RPMI7951 (cell line): ENCODE measurements at places on chromosomes 6 and 20. TPM values are rescaled to one million over a fixed set of nuclear protein-coding genes. Genes with fewer than 3 reads are reported as not detected.
A peak's percentile ranks its signal among the peaks of the same experiment; 100 is the strongest.

DNA sequence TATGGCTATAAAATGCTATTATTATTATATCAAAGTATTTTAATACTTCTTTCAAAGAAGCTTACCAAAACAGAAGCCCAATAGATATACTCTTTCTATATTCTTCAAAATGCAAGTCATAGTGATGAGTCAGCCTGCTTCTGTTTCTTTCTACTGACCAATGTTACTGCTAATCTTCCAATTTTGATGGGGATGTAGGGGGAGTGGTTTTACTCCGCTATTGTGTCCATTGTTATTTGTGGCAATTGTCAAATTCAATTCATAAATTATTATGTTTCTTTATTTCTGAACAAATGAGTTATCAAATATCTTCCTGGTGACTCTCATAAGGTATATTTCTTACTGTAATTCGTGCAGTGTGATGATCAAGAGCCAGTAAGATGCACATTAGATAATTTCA lies 221.5 kb upstream of the DEFB112 start:
- DNase-seq: no peak

DNA sequence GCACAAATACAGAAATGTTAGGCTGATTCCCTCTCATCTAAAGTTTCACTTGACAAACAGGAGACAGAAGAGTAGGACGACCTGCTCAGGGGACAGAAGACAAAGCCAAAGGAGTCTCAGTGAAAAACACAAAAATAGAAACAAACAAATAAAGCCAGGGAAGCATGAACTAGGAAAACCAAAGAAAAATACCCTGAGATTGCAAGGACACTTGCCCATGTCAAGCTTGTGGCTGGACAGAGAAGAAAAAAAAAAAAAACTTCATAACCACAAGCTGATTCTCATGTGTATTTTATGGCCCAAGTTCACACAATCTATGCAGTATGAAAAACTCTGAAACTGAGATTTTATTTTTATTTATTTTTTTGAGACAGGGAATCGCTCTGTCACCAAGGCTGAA lies 85.6 kb upstream of the BEND6 start:
- DNase-seq: no peak

DNA sequence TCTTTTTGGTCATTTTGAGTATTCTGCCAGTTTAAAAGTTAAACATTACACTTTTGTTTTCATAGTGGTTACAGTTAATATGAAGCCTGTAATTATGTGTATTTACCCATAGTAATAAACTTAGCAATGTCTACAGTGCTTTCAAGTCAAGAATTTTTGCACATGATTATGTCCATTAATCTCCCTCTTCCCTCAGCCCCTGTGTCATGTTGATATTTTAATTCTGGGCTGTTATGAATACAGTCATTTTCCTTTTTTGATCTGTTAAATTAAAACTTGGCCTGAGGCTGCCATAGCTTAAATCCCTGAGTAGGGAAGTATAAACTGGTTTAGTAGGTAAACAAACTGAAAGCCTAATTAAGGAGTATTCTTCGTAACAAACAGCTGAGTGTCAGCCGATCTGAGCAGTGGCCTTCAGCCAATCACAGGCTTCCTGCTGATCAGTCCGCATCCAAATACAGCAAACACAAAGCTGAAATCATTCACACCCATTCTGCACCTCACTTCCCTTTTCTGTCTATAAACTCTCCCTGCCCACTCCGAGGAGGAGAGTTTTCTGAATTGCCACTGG lies 9.5 kb upstream of the SFT2D1 start:
- DNase-seq: peak; percentile 40

GRCh38 chr20:20608041-20608440 lies 104.4 kb downstream of the RALGAPA2 start:
- no peak for DNase-seq

GRCh38 chr20:61994546-61994945 lies 71.1 kb downstream of the TAF4 start:
- no peak for DNase-seq

DNA sequence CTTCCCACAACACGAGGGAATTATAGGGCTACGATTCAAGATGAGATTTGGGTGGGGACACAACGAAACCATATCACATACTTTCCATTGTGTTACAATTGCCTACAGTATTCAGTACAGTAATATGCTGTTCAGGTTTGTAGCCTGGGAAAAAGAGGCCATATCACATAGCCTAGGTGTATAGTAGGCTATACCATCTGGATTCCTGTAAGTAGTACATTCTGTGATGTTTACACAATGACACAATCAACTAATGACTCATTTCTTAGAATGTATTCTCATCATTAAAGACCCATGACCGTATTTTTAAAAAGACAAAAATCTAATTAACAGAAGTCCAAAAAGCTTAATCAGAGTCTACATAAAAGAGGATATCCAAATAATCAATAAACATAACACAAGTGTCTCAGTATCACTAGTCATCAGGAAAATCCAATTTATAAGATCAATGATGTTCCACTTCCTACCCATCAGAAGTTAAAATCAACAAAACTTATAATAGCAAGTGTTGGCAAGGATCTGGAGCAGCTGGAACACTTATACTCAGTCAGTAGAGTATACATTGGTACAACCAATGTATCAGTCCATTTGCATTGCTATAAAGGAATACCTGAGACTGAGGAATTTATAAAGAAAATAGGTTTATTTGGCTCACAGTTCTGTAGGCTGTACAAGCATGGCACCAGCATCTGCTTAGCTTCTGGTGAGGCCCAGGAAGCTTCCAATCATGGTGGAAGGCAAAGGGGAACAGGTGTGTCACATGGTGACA lies 215.9 kb downstream of the CLVS2 start:
- no peak for DNase-seq

- peak; percentile 47 for DNase-seq
Observed at GRCh38 chr6:157861814-157862213, 38.8 kb downstream of the SNX9 start.

DNA sequence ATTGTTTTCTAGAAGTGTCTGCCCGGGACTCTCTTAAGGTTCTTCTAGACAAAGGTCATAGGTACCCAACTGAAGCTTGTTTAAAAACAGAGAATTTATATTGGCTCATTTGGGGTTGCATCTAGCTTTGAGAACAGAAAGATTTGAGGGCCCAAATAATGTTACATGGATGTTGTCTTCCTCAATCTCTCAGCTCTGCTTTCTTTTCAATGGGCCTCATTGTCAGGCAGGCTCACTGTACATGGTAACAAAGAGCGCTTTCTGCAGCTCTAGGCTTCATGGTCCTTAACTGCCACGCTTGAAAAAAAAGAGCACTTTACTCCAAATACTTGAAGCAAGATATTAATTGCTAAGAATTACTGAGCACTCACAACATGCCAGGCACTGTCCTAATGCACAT lies 22.2 kb downstream of the NHLRC1 start:
- DNase-seq: no peak

DNA sequence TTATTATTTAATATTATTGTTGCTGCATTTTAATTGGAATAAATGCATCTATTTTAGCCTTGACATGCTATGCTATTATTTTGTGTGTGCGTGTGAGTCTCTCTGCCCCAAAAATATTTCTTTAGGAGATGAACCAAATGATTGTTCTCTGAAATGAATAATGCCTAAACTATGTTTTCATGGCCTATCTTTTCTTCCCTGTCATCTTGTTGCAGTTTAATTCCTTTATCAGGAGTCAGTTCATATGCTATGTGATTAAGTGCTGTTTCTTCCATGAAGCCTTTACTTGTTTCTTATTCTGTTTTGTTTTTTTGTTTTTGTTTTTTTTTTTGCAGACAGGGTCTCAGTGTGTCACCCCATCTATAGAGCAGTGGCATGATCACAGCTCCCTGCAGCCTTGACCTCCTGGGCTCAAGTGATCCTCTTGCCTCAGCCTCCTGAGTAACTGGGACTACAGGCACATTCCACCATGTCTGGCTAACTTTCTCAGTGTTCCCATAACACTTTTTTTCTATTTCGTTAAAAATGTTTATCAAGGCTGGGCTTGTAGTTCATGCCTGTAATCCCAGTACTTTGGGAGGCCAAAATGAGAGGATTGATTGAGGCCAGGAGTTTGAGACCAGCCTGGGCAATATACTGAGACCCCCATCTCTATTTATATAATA lies 25.7 kb downstream of the TPX2 start:
- peak; percentile 33 for DNase-seq

The CLPSL2 gene
- not detected in 2 replicates for total RNA-seq

The ULBP3 gene
- 8.9 and 13.6 TPM in 2 replicates for total RNA-seq

The SLC52A3 gene
- total RNA-seq: not detected in 2 replicates

DNA sequence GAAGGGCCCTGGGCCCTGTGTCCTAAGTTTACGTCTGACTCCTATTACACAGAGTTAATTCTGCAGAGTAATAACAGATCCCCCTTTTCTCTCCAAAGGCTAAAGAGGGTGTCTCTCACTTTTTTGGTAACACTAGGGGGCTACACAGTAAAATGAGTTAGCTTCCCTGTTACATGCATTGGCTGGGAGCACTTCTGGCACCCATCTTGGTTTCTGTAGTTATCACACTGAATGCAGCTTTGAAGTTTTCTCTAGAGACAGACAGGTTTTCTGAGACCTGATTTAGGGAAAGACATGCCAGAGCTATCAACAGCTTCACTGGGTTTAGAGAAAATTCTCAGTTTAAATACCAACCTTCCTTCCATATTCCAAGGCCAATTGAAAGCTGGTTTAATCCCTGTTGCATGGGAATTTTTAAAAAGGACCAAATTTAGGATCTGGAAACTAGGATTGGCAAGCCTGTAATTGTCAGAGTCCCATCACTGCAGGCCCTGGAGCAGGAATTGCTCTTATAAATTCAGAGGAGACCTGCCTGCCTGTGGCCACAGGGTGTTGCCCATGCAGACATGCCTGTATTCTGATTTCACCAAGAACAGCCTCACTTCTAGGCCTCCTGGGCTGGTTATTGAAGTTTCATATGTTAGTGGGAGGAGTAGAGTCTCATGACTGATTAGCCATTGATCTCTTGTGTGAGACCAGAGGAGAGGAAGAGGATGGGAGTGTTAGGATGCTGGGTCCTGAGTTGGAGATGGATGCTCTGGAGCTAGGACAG lies 29.4 kb downstream of the RNF8 start:
- DNase-seq: no peak

- DNase-seq: no peak
Observed at GRCh38 chr6:166751051-166751595, 124.1 kb upstream of the RPS6KA2 start.

GRCh38 chr6:90444160-90444714 lies 142.6 kb downstream of the MAP3K7 start:
- no peak for DNase-seq

GRCh38 chr6:6683969-6684833 lies 95.7 kb downstream of the LY86 start:
- DNase-seq: no peak

DNA sequence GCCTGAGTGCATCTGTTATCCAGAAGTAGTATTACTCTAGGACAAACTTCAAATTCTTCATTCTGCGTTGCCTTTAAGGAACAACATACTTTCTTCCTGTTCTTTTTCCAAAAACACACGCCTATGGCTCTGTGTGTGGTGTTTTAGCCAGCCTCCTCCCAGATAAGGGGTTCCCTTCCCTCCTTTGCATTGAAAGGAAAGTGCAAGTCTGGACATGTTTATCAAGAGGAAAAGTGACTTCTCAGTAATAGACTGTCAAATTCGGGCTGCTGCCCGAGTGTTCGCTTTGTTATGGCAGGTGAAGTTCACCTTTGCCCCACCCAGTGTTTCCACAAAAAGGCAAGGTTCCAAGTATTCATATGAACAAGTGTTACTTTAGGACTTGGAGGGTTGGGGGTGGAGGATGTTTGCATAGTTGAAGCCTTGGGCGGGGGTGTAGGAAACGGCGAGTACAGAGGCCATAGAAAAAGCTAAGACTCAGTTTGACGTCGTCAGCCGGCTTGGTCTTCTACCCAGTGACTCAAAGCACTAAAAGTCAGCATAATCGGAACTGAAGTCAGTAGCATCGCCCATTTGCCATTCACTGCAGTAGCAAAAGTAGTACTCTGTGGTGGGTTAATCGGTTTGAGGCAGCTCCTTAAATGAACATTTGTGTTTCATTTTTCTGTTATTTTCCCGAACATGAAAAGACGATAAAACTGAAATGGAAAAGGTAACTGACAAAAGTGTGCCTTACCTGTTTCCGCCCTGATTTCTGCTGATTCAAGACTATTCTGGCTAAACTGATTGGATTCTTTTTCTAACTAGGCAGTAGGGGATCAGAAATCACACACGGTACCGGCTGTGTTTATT lies 12.5 kb downstream of the PRDM1 start:
- peak; percentile 36 for DNase-seq

DNA sequence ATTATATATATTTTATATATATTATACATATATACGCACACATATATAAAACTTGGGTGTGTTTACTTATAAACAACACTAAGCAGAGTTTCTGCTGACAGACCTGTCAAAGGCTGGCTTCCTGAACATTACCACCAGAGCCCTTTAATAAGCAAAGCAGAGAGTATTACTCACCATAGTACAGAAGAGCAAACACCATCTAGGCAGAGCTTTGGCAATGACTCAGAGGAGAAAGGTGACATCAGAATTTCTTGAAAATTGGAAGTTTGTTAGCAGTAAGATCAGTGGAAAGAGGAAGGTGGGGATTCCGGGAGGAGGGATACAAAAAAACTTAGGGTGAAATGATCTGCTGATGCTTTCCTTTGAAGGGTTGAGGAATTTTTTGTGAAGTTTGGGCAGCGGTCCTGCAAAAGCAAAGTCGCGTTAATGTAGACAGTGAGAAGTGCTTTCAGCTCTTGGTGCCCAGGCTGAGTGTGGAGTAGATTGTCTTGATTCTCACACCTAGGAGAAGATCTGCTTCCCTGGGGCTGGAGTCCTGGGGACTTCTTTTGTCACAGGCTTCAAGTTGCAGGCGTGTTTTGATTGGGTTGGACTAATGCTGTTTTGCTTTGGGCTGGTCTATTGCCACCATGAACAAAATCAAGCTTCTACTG lies 109.6 kb upstream of the BACH2 start:
- DNase-seq: peak; percentile 80

The LTA gene
- total RNA-seq: not detected in 2 replicates

GRCh38 chr6:388202-388903 lies 3.2 kb upstream of the IRF4 start:
- DNase-seq: no peak

The IP6K3 gene
- total RNA-seq: 0.36 and 1.1 TPM in 2 replicates

GRCh38 chr20:17875981-17876385 lies 92.6 kb downstream of the SNX5 start:
- DNase-seq: no peak

The C20orf141 gene
- not detected in 2 replicates for total RNA-seq

The MAPK13 gene
- total RNA-seq: 0.96 and 2.1 TPM in 2 replicates

The MAFB gene
- 2.9 and 3.3 TPM in 2 replicates for total RNA-seq

The GCM1 gene
- not detected in 2 replicates for total RNA-seq

- DNase-seq: no peak
Observed at GRCh38 chr6:109653264-109653663, 37.7 kb downstream of the AK9 start.

GRCh38 chr20:45835825-45836224 lies 2.2 kb downstream of the SNX21 start:
- DNase-seq: peak; percentile 91

The DEFB115 gene
- total RNA-seq: not detected in 2 replicates

GRCh38 chr20:23005776-23006175 lies 29.3 kb upstream of the SSTR4 start:
- no peak for DNase-seq
